CD4-positive, alpha-beta T cell treated with Interleukin-12 subunit alpha and Interleukin-12 subunit beta, for 1 hour (primary cell): ENCODE measurements at places on chromosomes 6 and 20.

DNA sequence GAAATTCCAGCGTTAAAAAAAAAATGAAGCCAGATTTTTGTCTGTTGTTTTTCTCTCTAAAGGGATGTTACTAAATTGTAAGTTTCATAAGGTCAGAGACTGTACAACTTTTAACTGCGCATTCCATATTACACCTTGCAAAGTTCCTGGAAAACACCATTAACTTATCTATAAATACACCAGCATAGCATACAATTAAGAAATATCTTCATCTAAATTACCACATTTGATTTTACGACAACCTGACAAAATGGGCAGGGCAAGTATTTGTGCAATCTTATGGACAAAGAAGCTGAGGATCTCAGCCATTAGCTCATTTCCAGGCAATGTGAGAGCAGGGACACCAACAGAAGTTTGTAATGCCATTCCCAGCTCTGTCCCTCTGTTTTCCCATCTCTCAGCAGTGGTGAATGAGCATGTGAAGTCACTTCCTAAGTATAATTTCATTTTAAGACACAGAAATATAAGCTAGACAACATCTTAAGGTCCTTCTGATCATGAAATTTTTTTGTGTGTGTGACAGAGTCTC, 12.9 kb upstream of the GCM1 start:
- DNase-seq: no peak

- no peak for DNase-seq
Observed at GRCh38 chr6:71038711-71039344, 82.0 kb upstream of the B3GAT2 start.

DNA sequence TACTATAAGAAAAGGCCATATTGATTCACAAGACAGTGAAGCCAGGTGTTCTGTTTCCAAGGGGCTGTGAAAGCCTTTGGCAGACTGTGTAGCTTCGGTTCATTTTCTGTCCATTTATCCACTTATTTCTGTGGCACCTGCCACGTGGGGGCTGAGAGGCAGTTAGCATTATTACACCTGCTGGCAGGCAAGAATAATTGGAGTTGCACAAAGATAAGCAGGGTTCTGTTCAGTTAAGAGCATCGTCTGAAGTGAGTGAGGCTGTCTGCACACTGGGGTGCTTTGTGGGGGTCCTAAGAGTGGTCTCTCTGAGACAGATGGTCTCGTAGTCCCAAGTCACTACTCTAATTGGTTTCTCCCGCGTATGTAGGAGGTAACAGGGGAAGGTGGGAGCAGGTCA, 60.6 kb upstream of the CCN6 start:
- DNase-seq: no peak

DNA sequence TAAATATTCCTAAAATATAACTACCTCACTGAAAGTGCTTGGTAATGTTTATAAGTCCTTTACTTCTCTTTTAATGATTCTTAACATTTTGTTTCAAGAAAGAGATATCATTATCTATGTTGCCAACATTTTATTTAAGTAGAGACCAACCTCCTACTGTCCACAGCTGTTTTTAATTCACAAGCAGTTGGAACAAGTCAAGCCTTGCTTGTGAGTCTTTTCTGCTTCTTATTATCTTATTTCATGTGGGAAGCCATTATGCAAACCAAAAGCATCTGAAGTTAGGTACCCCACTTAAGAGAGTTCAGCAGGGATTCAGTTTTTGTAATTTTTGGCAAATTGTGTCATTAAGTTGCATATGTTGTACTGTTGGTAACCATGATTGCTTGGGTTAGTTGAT, 1714.5 kb downstream of the GRIK2 start:
- no peak for DNase-seq

- DNase-seq: no peak
Observed at GRCh38 chr6:80402266-80402665, 295.8 kb downstream of the BCKDHB start.

- peak; percentile 7 for DNase-seq
Observed at GRCh38 chr6:13611715-13612114, 3.4 kb upstream of the NOL7 start.

- DNase-seq: no peak
Observed at GRCh38 chr6:157937318-157937717, 44.3 kb upstream of the SYNJ2 start.

DNA sequence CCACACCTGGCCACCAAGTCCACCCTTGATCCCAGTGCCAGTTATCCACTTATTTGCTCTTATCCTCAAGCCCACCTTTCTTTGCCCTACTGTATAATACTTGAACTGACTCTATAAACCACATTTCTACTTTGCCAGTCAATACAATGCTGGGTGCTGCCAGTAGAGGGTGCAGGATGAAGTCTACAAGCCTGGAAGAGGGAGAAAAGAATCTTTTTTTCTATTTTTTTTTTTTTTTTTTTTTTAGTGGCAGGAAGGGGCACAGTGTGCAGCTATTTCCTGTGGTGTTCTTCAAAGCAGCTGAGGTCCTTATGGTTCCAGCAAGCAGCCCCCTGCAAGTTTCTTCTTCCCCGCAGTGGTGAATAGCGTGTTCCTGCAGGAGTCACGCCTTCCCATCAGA, 22.2 kb upstream of the GABRR1 start:
- peak; percentile 44 for DNase-seq

DNA sequence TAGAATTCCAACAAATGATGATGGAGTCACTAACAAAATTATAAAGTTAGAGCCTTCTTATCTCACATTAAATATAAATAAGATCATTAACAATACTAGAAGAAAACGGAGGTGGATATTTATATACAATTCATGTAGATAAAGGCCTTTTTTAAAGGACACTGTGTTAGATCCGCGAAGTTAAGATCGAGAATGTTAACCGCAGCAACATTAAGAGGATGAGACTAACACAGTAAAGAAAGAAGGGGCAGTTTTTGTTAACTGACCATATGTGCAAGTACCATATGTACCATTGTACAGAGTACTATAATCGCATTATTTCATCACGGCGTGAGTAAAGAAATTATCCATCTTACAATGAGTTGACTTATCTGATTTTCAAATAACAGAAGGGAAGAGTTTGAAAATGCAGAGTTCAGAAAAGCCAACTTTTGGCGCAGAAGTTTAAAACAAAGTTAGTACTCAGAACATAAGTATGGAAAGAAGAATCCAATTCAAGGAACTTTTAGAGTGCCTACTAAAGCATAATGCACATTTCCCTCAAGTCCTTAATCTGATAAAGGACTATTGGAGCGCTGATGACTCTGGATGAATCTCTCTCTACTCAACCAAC, 1.4 kb downstream of the FBXL4 start:
- DNase-seq: no peak

- DNase-seq: no peak
Observed at GRCh38 chr6:169234634-169235033, 19.0 kb downstream of the THBS2 start.

- no peak for DNase-seq
Observed at GRCh38 chr6:128063850-128064539, 163.1 kb upstream of the THEMIS start.

DNA sequence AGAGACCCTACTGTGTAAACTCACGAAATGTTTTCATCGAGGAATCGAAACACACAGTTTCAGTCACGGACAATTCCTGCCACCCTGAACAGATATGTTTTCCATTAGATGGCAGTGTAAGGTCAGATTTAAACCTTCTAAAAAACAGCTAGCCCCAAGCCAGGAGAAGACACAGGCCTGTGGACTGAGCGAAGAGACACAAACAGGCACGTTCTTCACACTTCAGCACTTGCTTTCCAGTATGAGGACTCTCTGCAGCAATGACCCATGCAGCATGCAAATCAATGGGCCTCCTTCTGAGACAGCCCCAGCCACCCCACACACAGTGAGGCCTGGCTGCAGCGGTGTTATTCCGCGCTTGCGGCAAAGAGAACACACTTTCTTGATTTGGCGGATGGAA, 31.9 kb downstream of the HUS1B start:
- DNase-seq: no peak

- no peak for DNase-seq
Observed at GRCh38 chr6:24836109-24836508, 37.4 kb upstream of the ARMH2 start.

DNA sequence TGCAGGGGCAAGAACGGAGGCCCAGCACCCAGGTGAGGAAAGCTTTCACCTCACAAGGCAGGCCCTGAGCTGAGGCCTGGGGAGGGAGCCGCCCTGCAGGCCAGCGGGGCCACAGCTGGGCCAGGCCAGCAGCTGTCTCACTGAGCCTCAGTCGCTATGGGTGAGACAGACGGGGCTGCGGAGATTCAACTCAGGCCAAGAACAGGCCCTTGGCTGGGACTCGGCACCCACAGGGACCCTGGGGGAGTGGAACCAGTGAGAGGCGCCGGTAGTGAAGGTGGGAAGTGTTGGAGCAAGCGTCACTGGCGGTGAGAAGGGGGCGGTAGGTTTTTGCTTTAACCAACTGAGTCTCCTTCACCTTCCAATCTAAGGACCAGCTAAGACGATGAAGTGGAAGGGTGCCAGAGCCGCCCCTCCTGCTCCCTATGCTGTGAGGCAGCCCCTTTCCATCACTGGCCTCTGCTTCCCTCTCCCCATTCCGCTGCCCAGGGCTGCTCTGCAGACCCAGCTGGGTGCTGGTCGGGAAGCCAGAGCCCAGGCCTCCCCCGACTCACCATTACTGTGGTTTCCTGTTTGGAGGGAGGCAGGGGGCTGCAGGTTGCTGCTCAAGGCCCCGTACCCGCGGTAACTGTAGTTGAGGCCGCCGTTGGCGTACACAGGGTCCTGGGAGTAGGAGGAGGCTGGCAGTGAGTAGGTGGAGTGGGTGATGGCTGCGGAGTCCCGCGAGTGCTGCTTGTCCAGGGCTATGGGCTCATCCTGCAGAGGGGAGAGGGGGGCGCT, 93.7 kb downstream of the ASXL1 start:
- no peak for DNase-seq

GRCh38 chr20:56626367-56627121, 2.6 kb upstream of the TFAP2C start:
- no peak for DNase-seq

DNA sequence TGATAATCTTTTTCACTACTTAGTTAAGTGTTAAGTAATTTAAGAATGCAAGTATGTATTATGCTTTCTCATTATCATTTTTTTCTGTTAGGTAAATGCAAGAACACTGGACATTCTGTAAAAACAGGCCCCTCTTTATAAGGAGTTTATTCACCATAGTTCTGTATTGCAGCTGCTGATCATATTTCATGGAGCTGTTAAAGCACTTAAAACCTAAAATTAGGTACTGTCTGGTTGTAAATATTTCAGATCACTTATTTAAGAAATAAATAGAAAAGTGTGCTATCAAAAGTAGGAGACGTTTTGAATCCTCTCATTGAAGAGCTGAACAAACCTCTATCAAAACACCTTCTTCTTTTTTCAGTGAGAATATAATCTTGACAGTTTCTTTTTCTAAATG, 3.9 kb downstream of the EYA4 start:
- DNase-seq: no peak

DNA sequence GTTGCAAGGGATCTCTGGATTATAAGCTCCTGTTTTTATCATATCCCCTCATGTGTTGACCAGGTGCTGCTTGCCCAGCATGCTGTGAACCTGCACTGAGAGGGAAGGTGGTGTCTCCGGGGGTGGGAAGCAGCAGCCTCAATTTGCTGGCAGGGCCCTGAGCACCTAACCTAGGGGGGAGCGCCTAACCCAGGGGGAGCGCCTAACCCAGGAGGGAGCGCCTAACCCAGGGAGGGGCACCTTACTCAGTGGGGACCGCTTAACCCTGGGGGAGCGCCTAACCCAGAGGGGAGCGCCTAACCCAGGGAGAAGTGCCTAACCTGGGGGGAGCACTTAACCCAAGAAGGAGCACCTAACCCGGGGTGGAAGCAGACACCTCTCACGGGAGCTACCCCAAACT, 83.3 kb upstream of the QKI start:
- no peak for DNase-seq

DNA sequence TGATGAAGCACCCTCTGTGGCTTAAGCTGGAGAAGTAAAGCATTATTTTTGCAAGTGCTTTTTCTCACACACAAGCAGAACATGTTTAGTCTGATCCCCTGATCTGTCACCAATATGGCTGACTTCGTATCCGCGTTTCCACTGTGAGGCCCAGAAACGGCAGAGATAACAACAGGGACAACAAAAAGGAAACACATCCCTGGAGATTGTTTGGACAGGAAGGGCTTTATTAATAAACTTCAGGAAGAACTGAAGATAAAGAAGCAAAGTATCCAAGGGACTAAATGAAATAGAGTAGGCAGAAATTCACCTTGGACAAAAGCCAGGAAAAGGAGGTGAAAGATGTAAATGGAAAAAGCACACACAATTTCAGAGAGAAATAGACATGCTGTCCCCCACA, 49.2 kb downstream of the RARS2 start:
- no peak for DNase-seq

GRCh38 chr6:137024237-137024990, 20.4 kb downstream of the IL20RA start:
- DNase-seq: no peak

DNA sequence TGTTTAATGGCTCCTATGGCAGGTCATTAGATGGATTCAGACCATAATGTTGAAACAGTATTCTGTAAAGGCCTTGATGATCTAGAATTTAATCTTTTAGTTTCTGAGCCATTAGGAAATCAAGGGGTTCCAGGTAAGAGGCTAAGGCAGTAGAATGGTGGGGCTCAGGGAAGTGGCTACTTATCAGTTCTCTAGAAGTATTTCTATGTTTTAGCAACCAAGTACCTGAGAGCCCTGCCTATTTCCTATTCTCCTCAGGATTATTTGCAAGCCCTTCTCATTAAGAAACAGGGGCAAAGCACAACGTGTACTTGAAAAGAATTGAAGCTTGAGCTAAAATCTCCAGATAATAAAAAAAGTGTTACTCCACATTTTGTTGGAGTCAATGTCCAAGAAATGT, 646.5 kb downstream of the RNF144B start:
- DNase-seq: no peak

GRCh38 chr6:131244942-131245341, 109.7 kb downstream of the AKAP7 start:
- no peak for DNase-seq

GRCh38 chr6:106939848-106940247, 34.7 kb downstream of the CD24 start:
- no peak for DNase-seq

- DNase-seq: no peak
Observed at GRCh38 chr6:12280902-12281301, 9.3 kb upstream of the EDN1 start.

- DNase-seq: no peak
Observed at GRCh38 chr6:122660296-122660695, 50.1 kb downstream of the PKIB start.

DNA sequence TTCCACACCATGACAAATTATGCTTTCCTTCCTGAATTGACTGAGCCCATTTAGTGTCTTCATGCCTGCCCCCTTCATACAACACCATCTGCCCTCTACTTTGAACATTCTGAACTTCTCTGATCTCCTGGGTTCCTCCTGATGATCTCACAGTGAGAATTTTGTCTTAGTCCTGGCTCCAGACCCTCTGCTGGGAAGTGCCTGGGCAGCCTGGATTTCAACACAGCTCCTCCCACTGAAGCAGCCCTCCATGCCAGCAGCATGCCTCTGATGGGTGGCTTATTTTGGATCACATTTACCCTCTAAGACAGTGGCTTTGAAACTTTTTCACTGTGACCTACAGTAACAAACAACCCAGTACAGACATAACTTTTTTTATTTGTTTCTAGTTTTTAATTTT, 41.5 kb downstream of the DSE start:
- no peak for DNase-seq

GRCh38 chr6:145813285-145814034, 1.1 kb downstream of the FBXO30 start:
- no peak for DNase-seq
